ENCODE measurements at places on chromosomes 2 and 18. TPM values are rescaled to one million over a fixed set of nuclear protein-coding genes. Genes with fewer than 3 reads are reported as not detected.

- no peak for DNase-seq
Observed at GRCh38 chr18:12645751-12646203, 12.1 kb downstream of the SPIRE1 start.

GRCh38 chr18:48197819-48198218, 211.4 kb downstream of the ZBTB7C start:
- no peak for DNase-seq

DNA sequence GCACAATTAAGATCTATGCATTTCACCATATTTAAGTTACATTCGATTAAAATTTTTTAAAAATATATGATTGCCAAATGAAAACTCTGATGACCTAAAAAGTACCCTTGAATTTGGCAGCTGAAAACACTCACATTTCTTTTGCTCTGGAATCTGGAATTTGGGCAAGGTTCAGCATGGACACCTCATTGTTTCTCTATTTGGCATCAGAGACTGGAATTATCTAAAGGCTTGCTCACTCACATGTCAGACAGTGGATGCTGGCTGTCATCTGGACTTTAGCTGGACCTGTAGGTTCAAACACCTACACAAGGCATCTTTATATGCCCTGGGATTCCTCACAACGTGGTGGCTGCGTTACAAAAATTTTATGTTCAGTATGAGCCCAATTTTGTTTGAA, 16.1 kb downstream of the MBOAT2 start:
- DNase-seq = no peak

DNA sequence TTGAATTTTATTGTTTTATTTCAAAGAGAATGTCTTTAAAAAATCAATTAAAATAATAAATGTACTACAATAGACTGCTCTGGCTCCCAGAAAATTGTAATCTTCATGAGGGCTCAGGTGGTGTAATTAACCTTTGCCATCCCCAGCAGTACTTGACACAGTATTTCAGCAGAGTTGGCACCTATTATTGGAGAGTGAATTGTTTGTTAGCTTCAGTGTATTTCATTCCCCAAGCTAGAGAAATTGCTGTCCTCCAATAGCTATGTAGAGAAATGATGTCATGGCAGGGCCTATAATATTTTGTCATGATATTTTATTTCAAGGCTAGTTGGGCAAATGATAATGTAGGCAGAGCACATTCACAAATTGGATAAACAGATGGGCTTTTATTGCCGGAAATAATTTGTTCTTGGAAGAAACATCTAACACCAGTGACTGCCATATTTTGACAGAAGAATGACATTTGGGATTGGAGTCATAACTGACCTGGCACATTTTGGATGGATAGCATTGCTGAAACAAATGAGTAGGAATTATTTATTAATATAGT, 712.0 kb upstream of the NXPH2 start:
- no peak for DNase-seq

DNA sequence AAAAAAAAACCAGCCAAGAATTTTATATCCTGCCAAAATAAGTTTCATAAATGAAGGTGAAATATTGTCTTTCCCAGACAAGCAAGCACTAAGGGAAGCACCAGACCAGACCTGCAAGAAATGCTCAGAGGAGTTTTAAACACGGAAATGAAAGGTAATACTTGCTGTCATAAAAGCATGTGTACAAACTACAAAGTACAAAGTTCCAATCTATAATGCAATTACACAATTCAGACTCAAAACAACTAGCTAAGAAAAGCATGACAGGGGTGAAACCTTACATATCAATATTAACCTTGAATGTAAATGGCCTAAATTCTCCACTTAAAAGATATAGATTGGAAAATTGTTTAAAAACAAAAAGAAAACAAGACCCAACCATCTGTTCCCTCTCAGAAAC, 45.0 kb upstream of the ASXL3 start:
- no peak for DNase-seq

DNA sequence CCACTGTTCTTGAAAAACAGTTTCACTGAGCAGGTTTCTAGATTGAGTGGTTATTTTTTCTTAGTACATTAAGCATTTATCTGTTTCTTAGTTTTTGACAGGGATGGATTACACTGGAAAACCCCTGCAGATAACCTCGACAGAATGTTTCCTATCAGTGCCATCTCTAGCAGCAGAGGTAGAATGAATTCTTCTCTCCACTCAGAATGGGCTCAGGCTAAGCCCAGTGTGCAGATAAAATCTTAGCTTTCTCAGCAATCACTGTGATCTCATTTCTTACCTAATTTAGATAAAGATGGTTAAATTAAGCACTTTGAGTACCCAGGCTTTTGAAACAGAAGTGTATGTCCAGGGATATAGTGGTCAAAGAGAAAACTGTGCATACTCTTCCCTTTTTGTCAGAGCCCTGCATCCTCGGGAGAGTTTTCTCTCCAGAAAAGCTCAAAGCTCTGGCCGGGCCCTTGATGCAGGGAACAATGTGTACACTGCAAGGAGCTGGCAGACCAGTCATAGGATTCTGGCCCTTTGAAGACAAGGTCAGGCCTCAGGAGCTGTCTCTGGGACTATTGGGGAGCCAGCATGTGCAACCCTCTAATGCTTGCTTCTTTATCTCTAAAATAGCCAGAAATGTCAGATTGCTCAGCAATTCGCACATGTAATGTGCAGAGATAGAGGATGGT, 10.6 kb upstream of the AKAIN1 start:
- no peak for DNase-seq

DNA sequence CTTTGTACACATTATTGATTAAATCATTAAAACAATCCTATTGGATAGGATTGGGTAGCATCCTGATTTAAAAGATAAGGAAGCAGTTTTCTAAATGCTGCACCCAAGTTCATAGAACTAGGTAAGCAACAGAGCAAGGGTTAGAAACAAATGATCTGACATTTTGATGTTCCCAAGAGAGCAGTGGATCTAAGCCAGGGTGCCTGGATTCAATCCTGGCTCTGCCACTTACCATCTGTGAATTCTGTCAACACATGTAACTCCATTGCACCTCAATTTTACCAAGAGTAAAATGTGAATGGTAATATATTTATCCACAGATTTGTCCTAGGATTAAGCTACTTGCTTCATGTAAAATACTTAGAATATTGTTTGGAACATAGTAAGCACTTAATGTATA, 982.6 kb upstream of the FANCL start:
- no peak for DNase-seq

Gene RND3
- 627 TPM for polyA plus RNA-seq

Gene CTNNA2
- not detected for polyA plus RNA-seq

Gene RAD51AP2
- polyA plus RNA-seq = not detected

GRCh38 chr2:68813596-68813995, 57.6 kb downstream of the BMP10 start:
- no peak for DNase-seq

DNA sequence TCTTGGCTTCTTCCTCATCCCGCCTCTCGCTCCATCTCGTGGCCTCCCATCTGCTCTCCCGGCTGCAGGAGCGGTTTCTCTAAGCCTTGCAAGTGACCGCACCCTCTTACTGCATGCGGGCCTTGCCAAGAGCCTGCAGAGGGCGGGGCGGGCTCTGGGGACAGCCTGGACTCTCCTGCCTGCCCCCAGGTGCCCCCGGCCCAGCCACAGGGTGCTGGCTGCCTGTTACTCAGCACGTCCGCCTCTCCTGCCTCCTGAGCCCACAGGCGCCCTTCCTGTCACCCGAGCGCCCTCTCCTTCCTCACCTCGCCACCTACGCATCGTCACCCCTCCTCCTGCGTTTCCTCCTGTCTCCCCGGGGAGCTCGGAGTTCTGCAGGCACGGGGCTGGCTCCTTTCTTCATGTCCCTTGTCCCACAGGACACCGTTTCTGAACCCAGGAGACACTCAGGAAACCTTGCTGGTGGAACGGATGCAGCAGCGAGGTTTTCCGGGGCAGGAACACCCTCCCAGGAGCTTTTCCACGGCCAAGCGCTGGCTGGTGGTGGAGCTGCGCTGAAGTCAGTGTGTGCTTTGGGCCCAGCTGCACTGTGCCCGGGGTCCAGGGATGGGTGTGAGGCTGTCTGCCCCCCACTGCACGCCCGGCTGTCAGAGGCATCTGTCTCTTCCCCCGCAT, 28.5 kb downstream of the HPCAL1 start:
- no peak for DNase-seq

Gene GREB1L
- polyA plus RNA-seq = not detected

DNA sequence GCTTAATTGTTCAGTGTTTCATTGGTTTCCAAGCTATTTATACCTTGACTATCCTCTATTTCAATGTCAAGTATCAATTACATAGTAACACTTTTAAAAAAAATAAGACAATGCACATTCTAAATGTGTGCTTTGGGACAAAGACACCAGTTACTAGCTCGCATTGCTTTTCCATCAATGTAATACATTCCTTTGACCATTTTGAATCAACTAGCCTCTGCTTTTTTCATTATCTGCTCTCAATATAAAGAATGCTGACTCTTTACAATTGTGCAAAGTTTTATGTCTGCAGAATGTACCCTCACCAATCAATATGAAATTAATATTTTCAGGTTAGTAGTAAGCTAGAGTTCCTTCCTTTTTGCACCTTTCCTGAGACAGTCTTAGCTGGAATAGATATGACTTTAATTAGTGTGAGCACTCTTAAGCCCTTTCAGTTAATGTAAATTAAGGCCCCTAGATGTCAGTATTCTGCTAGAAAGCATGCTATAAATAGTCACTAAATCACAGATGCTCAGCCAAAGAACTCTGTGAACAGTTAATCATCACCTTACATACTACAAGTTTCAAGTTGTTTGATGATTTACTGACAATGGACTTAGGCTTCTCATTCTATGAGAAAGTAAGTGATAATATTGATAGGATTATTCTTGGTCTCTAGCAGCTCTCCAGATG, 413.6 kb downstream of the PTH2R start:
- no peak for DNase-seq

GRCh38 chr2:223214394-223215253, 162.6 kb downstream of the KCNE4 start:
- DNase-seq = no peak

DNA sequence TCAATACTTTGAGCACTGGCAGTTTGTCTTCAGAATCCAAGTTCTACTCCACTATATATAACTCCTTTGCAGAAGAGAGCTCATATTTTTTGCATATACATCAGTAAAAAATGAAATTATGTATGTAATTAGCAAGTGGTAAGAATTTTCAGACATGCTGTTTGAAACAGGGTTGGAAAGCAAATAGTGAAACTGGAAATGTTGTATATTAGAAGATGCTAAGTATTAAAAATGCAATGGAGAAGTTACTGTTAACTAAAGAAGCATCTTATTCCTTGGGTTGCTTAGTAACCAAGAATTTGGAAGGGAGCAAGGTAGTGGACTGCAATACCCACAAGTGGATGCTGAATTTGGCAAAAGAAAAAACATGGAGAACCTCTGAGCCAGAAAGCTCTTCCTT, 88.6 kb upstream of the DLGAP1 start:
- no peak for DNase-seq

Gene SPATA3
- not detected for polyA plus RNA-seq

Gene MC5R
- polyA plus RNA-seq = not detected

DNA sequence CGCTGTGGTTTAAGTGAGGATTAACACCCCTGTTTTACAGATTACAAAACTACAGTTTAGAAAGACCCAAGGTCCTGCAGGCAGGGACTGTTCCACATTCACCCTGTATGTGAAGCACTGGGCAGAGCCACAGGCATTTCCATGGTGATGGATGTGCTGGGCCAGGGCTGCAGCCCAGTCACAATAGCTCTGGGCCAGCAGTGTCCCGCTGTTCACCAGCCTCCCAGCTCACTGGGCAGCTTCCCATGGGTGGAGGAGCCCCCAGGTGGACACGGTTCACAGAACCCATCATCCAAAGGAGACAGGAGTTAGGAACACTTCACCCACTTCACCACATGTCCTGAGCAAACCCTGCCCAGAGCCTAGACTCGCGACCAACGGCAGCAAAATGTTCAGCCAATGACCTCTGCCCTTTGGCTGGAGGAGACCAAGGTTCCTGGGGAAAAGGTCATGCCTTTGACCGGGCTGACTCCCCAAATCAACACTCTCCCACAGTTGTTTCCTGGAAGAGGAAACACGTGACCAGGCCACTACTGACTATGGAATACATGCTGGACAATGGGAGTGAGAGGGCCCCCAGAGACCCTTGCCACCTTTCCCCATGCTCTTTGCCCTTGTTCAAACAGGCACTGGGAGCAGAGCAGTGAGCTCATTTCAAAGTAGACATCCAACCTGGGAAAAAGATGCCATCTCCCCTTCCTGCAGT, 28.0 kb upstream of the SLC35F6 start:
- no peak for DNase-seq

Gene REG3A
- polyA plus RNA-seq = not detected

Gene CFC1
- not detected for polyA plus RNA-seq

Gene MZT2A
- 31.7 TPM for polyA plus RNA-seq

- DNase-seq = no peak
Observed at GRCh38 chr2:6947929-6948676, 30.9 kb downstream of the RNF144A start.

GRCh38 chr2:118094503-118094902, 6.2 kb downstream of the INSIG2 start:
- no peak for DNase-seq

GRCh38 chr2:234193977-234194563, 143.6 kb downstream of the SPP2 start:
- no peak for DNase-seq

- DNase-seq = no peak
Observed at GRCh38 chr2:137980459-137980858, 16.2 kb downstream of the HNMT start.

Gene FAM210A
- polyA plus RNA-seq = 10.9 TPM

Gene LRRTM1
- polyA plus RNA-seq = not detected

Gene MAL
- polyA plus RNA-seq = not detected

GRCh38 chr2:232698556-232699091, 1.5 kb downstream of the GIGYF2 start:
- no peak for DNase-seq

DNA sequence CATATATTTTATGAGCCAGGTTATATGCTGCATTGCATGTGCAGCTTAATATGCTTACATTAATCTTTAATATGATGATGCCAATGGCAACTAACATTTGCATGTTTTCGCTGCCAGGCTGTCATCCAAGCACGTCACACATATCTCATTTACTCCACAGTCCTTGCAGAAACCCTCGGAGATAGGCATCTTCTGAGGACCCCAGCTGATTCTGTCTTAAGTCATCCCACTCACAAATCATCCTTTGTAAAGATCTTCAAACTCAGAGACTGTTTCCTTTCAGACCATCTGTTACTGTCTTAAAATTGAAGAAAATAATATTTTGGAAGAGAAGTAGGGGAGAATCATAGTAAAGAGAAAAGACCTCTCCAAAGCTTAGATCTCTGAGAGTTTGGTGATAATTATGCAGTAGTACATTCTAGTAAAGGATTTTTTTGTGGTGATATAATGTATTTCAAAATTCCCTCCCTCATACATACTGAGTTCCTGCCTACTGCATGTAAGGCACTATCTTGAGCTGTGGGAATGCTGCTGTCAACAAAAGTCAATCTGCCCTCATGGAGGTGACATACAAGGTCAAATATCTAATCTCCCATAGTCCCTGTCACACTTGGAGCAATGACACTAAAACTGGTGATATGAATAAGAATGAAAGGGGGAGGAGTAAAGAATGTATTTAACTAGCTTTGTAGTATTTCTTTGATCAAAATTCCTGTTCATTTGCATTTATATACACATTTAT, 11.0 kb downstream of the ITGA4 start:
- no peak for DNase-seq

- DNase-seq = no peak
Observed at GRCh38 chr2:119117891-119118882, 40.4 kb downstream of the C1QL2 start.
